Femur (tissue), 1 donor: ENCODE measurements at places on chromosomes 12 and 14.

DNA sequence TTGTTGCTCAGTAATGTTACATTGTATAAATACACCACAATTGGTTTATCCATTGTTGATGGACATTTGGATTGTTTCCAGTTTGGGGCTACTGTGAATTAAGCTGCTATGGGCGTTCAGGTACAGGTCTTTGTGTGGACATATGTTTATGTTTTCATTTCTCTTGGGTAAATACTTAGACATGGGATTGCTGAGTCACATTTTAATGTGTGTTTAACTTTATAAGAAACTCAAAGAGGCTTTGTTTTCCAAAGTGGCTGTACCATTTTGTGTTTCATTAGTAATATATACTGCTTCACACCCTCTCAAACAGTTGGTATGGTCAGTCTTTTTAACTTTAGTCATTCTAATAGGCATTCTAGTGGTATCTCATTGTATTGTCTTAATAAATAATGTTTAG, 225.0 kb downstream of the SPTSSA start:
- DNase-seq, result no peak

DNA sequence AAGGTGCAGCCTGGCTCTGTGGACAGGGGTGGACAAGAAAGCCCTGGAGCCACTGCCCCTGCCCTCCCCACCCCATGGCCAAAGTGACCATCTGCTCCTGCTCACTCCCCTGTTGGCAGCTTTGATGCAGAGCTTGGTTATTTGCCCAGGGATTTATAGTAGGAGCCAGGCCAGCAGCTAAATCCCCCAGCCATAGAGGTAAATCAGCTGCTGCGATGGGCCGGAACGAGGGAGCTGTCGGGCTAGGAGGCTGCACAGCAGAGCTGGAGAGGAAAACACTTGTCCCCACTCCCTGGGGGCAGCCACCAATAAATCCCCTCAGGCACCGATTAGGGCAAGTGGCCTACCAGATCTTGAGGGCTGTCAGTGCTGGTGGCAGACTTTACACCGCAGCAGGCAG, 26.0 kb downstream of the SMUG1 start:
- no peak for DNase-seq

- no peak for DNase-seq
Observed at GRCh38 chr14:47485421-47485820, 190.0 kb downstream of the MDGA2 start.

DNA sequence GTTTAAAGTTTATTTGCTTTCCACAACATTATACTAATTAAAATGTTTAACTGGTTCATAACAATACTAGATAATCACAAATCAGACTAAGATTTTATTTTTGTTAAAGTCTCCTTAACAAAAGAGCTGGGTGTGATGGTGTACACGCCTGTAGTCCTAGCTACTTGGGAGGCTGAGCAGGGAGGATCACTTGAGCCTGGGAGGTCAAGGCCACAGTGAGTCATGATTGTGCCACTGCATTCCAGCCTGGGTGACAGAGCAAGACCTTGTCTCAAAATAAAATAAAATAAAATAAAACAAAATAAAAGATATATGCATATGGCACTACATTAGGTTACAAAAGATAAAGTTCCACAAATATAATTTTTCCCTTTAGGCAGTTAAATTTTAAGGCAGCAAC, 5.6 kb downstream of the MIS18BP1 start:
- DNase-seq, result no peak

- DNase-seq, result no peak
Observed at GRCh38 chr14:77190977-77191376, 9.4 kb downstream of the TMEM63C start.

- DNase-seq, result peak; percentile 30
Observed at GRCh38 chr14:71117839-71118743, 210.8 kb downstream of the PCNX1 start.

- no peak for DNase-seq
Observed at GRCh38 chr12:57810450-57810849, 8.1 kb downstream of the AVIL start.

GRCh38 chr14:100078997-100079725, 13.9 kb downstream of the EVL start:
- peak; percentile 60 for DNase-seq

- no peak for DNase-seq
Observed at GRCh38 chr12:67468549-67469245, 179.8 kb upstream of the DYRK2 start.

DNA sequence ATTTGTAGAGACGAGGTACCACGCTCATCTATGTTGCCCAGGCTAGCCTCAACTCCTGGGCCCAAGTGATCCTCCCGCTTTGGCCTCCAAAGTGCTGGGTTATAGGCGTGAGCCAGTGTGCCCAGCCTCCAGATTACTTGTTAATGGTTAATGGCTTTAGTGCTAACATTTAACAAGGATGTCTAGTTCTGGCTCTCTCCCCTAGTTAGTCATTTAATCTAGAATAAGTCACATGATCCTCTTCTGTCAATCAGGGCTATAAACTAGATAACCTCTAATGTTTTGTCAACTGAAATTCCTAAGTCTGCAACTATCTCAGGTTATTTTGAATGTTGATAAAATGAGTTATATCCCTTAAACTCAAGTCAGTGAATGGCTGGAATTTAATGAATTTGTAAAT, 15.7 kb downstream of the ACTR6 start:
- DNase-seq, result no peak

DNA sequence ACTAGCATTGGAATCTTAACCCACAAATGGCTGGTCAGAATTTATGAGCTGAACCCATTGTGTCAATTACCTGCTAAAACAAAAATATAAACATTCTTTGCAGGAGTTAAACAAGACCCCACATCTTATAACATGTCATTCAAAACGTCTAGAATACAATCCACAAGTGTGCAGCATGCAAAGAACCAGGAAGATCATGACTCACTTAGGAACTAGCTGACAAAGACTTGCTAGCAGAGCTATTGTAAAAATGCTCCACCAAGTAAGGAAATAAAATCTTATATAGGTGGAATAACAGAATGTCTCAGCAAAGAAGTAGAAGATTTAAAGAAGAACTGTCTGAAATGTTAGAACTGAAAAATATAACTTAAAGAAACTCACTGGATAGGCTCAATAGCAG, 26.5 kb upstream of the POC1B start:
- no peak for DNase-seq

GRCh38 chr12:93573552-93574223, 1.2 kb downstream of the SOCS2 start:
- DNase-seq, result no peak

DNA sequence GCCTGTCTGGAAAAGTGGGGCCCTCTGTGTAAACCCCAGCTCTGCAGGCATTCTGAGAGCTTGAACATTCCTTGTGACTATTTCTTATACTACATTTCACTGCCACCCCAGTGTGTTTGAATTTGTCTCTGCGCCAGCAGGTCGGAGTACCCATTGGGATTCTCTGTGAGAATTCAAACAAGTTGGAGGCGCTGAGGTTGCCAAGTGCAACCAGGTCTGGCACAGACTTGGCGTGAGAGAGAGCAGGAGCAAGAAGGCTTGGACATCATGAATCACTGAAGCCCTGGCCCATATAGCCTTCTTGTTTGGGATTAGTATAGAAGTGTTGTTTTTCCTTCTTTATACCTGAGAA, 33.0 kb upstream of the ATP2A2 start:
- DNase-seq, result no peak
